ENCODE measurements at places on chromosomes 16 and 17.

DNA sequence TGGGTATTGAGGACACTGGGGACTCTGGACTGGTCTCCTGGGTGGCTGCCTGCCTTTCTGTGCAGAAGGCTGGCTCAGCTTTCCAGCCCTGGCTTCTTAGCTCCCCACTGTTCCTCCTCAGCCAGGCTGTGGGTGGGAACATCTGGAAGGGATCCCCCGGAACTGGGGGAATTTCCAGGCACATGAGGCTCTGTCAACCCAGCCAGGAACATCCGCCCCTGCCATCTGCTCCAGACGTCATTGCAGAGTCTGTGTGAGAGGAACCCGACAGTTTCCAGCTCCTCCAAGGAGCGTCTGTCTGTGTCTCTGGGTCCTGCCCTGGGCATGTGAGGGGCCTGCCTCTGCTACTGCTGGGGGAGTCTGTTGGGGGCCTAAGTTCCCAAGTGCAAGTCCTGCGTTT, 36.2 kb upstream of the CRHR1 start:
- no peaks in the 10 kb centered on the region for H3K36me3 ChIP-seq
- DNase-seq, result no peak
- H3K27me3 ChIP-seq, result peaks cover 30% of the 10 kb centered on the region
- no peak overlapping the region for H3K4me3 ChIP-seq
- H3K4me1 ChIP-seq, result no peaks in the 10 kb centered on the region
- no peak overlapping the region for H3K27ac ChIP-seq

DNA sequence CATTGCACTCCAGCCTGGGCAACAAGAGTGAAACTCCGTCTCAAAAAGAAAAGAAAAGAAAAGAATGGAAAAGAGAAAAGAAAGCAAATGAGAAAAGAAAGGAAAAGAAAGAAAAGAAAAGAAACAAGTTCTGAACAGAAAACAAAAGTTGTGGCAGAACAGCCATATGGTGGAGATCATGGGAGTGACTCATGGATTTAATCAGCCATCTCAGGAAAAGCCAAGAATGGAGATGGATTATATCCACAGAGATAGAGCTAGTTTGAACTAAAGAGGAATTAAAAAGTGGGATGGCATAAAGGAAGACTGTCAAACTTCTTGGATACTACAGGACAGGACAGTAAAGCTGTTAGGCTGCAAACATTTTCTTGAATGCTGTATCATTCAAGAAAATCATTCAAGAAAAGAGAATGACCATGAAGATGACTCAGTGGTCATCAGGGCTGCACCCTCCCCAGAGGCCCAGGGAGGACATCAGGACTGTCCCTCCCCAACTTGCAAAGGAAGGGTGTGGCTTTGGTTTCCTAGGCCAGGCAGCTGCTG, 120.6 kb downstream of the USP22 start:
- H3K36me3 ChIP-seq, result no peaks in the 10 kb centered on the region
- H3K4me3 ChIP-seq, result no peak overlapping the region
- H3K27me3 ChIP-seq, result peaks cover 8% of the 10 kb centered on the region
- peaks cover 6% of the 10 kb centered on the region for H3K4me1 ChIP-seq

- DNase-seq, result no peak
- H3K27ac ChIP-seq, result no peak overlapping the region
- no peaks in the 10 kb centered on the region for H3K27me3 ChIP-seq
- no peaks in the 10 kb centered on the region for H3K4me1 ChIP-seq
- H3K4me3 ChIP-seq, result no peak overlapping the region
- no peaks in the 10 kb centered on the region for H3K36me3 ChIP-seq
Measured at GRCh38 chr17:22310717-22311686, 618.7 kb downstream of the KCNJ18 start.

DNA sequence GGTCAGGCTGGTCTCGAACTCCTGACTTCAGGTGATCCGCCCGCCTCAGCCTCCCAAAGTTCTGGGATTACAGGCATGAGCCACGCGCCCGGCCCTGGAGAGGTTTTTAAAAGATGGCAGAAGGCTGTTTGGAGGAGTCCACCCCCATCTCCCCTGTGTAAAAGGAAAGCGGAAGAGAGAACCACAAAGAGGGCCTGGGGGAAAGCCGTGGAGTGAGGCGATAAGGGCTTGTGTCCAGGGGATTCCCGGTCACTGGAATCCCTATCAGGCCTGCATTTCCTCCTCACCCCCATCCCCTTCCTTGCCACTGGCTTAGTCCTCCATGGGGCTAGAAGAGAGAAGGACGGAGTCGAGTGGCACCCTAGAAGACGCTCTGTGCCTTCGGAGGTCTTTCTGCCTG, at the start of gene GP1BA:
Gene GP1BA (plus strand): TSS at position 315 of the 400 bp plus-strand sequence. CDS start 328 bp downstream, outside the sequence.
- H3K4me3 ChIP-seq, result peak within 1 kb of the TSS; percentile 24
- no peak for DNase-seq
- H3K27me3 ChIP-seq, result peaks cover 15% of the 10 kb centered on the region
- H3K27ac ChIP-seq, result no peak within 1 kb of the TSS
- H3K36me3 ChIP-seq, result peaks cover 7% of the 10 kb centered on the region

DNA sequence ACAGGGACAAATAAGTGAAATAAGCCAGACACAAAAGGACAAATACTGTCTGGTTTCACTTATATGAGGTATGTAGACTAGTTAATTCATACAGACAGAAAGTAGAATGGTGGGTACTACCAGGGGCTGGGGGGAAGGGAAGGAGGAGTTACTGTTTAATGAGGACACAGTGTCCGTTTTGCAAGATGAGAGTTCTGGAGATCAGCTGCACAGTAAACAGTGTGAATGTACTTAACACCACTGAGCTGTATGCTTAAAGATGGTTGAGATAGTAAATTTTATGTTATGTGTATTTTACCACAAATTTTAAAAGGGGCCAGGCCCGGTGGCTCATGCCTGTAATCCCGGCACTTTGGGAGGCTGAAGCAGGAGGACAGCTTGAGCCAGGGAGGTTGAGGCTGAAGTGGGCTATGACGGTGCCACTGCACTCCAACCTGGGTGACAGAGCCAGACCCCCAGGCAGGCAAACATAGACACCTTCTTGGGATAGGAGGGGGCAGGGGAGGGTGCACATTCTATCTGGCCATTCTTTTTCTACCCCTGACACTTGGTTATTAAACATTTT, 23.5 kb downstream of the LRRC75A start:
- no peak overlapping the region for H3K4me3 ChIP-seq
- H3K27me3 ChIP-seq, result no peaks in the 10 kb centered on the region
- DNase-seq, result no peak
- no peaks in the 10 kb centered on the region for H3K4me1 ChIP-seq
- H3K27ac ChIP-seq, result no peak overlapping the region
- H3K36me3 ChIP-seq, result no peaks in the 10 kb centered on the region

DNA sequence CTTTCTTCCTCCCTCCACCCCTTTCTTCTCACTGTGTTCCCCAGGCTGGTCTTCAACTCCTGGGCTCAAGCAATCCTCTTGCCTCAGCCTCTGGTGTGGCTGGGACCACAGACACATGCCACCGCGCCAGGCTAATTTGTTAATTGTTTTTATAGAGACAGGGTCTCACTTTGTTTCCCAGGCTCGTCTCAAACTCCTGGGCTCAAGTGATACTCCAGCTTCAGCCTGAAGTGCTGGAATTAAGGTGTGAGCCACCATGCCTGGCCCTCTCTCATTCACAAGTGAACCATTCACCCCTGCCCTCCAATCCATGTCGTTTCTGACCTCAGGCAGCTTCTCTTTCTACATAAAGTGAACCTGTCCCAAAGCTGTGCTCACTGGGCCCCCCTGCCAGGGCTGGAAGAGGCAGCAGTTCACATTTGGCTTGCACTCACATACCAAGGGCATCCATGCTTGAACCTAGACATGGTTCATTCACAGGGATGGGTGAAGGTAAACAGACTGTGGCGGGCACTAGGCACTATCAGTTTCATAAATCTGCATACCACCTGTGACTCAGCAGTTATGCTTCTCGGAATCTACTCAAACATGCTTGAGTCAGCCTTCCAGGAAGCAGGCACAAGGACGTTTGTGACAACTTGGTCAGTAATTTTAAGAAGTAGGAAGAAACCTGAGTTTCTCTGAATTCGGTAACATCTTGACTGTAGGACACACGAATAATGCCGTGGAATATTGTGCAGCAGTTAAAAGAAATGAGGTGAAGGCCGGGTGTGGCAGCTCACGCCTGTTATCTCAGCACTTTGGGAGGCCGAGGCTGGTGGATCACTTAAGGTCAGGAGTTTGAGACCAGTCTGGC, 6.0 kb upstream of the RNF213 start:
- H3K36me3 ChIP-seq, result no peaks in the 10 kb centered on the region
- no peaks in the 10 kb centered on the region for H3K27me3 ChIP-seq
- H3K27ac ChIP-seq, result peak overlapping the region; percentile 67
- H3K4me1 ChIP-seq, result peaks cover 40% of the 10 kb centered on the region
- no peak for DNase-seq

DNA sequence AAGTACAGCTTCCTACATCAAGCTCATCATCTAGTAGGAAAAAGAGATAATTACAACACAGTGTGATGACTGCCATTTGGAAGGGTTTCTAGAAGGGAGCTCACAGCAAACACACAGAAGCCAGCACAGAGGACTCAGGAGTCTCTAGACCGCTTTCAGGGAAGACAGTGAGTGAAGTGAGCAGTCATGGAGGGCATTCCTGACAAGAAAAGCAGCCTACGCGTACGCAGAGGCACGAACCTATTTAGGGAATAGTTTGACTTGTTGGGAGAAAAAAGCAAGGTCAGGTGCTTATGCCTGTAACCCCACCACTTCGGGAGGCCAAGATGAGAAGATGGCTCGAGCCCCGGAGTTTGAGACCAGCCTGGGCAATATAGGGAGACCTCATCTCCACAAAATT, 8.4 kb upstream of the HASPIN start:
- peak overlapping the region; percentile 5 for H3K27ac ChIP-seq
- H3K4me3 ChIP-seq, result no peak overlapping the region
- no peaks in the 10 kb centered on the region for H3K27me3 ChIP-seq
- DNase-seq, result no peak

DNA sequence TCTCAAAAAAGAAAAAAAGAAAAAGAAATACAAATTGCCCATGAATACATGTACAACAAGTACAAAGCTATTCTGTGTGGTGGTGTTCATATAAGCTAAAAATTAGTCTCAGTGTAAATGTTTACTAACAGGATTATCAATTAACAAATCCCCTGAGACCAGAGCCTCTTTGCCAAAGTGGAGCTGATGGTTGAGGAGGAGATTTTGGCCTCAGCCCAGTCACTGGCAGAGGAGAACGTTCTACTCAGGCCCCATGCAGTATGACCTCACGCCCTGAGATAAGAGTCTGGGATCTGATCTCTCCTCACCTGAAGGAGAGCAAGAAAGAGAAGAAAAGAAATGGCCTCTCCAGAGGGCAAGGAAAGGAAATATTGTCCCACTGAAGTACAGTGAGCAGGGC, 35.5 kb upstream of the NOL11 start:
- H3K4me1 ChIP-seq, result peaks cover 26% of the 10 kb centered on the region
- H3K4me3 ChIP-seq, result no peak overlapping the region
- peak overlapping the region; percentile 56 for H3K27ac ChIP-seq
- H3K36me3 ChIP-seq, result no peaks in the 10 kb centered on the region
- no peaks in the 10 kb centered on the region for H3K27me3 ChIP-seq

- no peak for DNase-seq
- H3K27ac ChIP-seq, result no peak overlapping the region
- no peaks in the 10 kb centered on the region for H3K36me3 ChIP-seq
- H3K27me3 ChIP-seq, result peaks cover 5% of the 10 kb centered on the region
- H3K4me1 ChIP-seq, result no peaks in the 10 kb centered on the region
Measured at GRCh38 chr17:68676856-68677255, 75.7 kb upstream of the FAM20A start.

DNA sequence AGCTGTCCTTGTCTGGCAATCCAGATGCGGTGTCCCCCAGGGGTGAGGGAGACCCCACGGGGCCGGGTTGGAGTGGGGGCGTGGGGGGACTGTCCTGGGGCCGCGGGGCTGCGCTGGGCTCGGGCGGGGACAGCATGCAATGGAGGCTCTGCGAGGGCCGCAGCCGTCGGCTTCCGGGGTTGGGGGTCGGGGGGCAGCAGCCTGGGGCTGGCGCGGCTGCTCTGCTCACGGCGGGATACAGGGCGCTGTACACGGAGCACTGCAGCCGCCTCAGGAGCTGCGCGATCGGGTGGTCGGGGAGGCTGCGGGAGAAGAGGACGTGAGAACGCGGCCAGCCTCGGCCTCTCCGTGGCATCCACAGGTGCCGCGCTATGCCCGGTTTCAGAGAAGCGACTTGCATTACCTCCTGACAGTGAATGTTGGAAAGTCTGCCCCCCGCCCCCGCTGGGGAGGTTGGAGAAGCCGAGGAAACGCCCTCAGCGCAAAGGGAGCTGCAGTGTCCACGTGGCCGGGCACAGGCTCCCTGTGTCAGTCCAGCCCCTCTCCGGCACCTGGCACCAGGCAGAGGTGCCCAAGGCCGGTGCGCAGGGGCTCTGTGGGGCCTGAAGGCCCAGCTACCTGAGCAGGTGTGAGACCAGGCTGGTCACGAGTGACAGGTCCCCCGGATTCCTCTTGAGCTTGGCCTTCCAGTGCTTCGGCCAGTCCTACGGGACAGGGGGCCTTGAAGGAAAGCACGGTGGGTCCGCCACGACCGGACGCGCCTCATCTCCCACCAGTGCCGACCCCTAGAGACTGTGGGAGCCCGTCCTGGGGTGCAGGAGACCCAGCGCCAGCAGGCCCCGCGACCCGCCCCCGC, 9.4 kb upstream of the SPATA2L start:
- no peak overlapping the region for H3K27ac ChIP-seq
- peaks cover 6% of the 10 kb centered on the region for H3K4me1 ChIP-seq
- no peaks in the 10 kb centered on the region for H3K27me3 ChIP-seq
- DNase-seq, result no peak
- H3K4me3 ChIP-seq, result no peak overlapping the region

DNA sequence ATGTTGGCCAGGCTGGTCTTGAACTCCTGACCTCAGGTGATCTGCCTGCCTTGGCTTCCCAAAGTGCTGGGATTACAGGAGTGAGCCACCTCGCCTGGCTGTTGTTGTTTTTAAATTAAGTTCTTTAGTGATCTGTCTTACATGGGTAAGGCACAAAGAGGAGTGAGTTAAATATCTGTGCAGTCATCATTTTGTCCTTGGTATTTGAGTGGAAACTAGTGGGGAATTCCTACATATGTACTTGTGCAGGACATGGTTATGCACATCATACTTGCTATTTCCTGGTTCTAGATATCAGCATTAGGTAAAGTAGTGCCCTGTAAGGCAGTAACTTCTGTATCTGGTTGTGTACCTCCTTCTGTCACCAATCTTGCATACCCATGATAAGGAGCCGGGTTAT, 3.7 kb downstream of the KPNB1 start:
- H3K36me3 ChIP-seq, result peaks cover 77% of the 10 kb centered on the region
- H3K4me3 ChIP-seq, result no peak overlapping the region
- DNase-seq, result no peak
- H3K27ac ChIP-seq, result peak overlapping the region; percentile 26

GRCh38 chr16:79717333-79718137, 117.0 kb upstream of the MAF start:
- no peak overlapping the region for H3K27ac ChIP-seq
- H3K27me3 ChIP-seq, result peaks cover 2% of the 10 kb centered on the region
- no peak for DNase-seq
- no peaks in the 10 kb centered on the region for H3K4me1 ChIP-seq
- no peak overlapping the region for H3K4me3 ChIP-seq
